AG08395 (cell line): ENCODE measurements at places on chromosomes 3 and 15.

DNA sequence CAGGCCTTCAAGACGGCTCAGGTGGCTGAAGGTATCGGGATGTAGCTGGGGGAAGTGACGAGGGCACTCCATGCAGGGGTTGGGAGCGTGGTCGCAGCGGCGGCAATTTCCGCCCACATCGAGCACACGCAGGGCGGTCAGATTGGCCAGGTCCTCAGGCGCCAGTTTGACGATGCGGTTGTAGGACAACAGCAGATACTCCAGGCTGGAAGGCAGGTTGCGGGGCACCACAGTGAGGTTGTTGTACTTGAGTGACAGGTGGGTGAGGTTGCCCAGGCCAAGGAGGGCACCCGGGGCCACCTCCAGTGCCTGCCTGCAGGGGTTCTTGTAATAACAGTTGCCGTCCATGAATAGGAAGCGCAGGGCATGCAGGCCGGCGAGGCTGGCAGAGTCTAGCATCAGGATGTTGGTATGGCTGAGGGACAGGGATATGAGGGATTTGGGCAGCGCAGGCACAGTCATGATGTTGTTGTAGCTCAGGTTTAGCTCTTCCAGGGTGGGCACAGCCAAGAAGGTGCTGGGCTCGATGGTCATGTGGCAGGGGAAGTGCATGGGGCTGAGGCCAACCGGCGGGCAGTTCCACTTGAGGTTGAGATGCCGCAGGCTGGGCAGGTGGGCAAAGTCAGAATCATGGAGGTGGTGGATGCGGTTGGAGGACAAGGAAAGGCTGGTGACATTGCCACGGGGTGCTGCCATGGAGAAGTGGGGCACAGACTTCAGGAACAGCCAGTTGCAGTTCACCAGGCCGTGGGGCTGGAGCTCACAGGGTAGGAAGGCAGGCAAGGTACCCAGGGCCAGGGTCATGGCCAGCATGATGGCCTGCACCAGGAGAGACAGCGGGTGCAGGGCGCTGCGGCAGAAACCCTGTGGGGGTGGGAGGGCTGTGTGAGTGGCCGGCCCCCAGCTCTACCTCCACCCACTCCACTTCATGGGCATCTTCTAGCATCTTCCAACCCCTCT is 1.7 kb downstream of the TLR9 start:
- no peak for DNase-seq

GRCh38 chr3:24191801-24192403 is 246.8 kb downstream of the NR1D2 start:
- DNase-seq = no peak

DNA sequence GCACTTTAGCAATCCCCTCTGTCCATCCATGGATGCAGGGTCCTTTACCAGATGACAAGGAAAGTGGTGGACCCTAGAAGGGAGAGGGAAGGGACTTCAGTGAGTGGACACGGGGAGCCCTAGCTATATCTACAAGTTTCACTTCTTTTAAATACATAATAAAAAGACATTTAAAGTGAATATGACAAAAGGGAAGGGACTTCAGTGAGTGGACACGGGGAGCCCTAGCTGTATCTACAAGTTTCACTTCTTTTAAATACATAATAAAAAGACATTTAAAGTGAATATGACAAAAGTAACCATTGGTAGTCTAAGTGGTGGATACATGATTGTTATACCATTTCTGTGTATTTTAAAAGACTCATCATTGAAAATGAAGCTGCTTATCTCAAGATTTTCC is 81.9 kb upstream of the HES1 start:
- no peak for DNase-seq

DNA sequence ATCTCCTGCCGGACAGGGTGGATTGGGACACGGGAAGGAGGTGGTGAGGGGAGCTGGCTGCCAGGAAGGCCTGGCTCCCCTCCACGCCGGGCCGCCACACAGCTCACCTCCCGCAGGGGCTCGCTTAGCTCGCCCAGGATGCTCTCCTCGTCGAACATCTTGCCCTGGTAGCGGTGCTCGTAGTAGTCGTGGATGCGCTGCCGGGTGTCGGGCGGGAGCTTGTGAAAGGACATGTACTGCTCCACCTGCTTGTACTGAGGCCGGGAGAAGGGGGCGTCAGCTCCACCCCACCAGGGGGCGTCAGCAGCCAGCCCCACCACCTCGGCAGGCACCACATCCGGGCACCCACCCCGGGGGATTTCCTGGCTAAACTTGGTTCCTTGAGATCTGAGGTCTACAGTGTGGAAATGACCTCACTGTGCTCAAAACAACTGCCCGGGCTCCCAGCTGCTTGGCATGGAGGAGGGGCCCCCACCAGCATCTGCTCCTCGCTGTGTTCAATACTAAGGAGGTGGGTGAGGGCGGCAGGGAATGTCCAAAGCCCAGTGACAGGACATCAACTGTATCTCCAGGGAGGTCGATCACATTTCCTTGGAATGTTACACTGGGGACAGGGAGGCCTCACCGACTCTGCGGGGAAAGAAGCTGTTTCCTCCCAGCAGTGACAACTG is 43.4 kb downstream of the HCN4 start:
- no peak for DNase-seq

GRCh38 chr3:172678068-172678467 is 32.8 kb downstream of the NCEH1 start:
- DNase-seq = no peak

GRCh38 chr3:126479642-126480041 is 4.0 kb upstream of the ZXDC start:
- DNase-seq = no peak

GRCh38 chr15:37638691-37639090 is 295.7 kb upstream of the TMCO5A start:
- no peak for DNase-seq

GRCh38 chr15:48719668-48720067 is 74.2 kb upstream of the FBN1 start:
- no peak for DNase-seq

DNA sequence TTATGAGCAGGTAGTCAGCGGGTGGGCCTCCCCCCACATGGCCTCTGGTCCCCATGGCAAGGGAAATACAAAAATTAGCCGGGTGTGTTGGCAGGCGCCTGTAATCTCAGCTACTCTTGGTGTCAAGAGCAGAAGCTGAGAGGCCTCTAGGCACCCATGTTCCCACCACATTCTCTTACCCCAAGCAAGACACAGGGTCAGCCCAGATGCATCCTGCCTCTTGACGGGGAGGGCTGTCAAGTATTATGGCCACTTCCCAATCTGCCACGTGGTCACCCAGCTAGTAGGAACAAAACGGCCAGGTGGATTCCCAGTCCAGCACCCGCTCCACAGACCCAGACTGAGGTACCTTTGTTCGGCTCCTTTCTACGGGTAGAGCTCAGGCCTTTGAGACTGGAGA is 16.2 kb upstream of the SLC6A6 start:
- DNase-seq = no peak

DNA sequence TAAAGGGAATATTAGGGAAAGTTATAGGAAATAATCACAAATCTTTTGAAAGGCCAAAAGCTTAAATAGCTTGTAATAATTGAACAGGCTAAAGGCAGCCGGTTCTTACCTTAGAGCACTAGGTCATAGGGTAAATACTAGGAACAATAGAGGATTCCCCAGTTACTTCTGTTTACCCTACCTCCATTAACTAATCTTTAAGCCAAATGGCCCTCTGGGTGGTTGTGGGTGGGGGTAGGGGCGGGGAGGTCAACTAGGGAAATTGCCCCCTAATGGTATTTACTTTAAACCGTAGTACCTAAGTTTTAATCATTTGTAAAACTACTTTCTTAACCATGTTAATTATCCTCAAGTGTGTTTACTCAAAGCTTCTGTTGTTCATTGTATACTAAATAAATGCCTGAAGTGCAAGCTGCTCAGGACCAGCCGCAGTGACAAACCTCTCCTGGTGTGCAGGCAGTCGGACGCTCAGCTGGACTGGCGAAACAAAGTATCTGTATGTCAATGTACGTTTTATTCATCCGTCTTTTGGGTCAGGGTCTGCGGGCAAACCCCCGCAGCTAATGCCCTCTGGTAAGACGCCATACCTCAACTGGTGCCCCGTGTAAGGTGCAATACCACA is 18.9 kb downstream of the MAGEL2 start:
- DNase-seq = no peak

- no peak for DNase-seq
Measured at GRCh38 chr3:46338840-46339239, 15.1 kb upstream of the CCR2 start.

DNA sequence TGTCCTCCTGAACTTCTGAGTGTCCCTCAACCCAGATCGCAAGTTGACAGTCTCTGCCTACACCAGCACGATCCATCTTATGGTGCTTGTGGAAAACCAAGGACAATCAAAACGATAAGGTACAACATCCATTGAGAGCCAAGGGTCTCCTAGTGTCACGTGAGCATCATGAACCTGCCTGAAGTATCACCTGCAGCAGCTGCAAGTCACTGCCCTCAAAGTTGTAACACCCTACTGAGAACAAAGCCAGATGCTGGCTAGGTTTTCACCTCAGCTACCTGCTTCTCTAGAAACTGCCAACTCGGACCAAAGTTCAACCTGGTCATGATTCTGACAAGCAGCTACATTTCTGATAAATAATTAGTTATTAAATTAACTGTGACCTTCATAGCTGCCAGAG is 17.5 kb downstream of the C2CD4B start:
- DNase-seq = no peak

- no peak for DNase-seq
Measured at GRCh38 chr3:123520656-123521055, 64.2 kb downstream of the HACD2 start.
